ENCODE measurements at places on chromosomes 2 and 18. TPM values are rescaled to one million over a fixed set of nuclear protein-coding genes. Genes with fewer than 3 reads are reported as not detected.

The CNGA3 gene
- total RNA-seq, result not detected

The SCN7A gene
- 71.9 TPM for total RNA-seq

The ANKRD30BL gene
- 1.1 TPM for total RNA-seq

The SLC30A3 gene
- 0.56 TPM for total RNA-seq

The ACVR1 gene
- 27.4 TPM for total RNA-seq

The PIEZO2 gene
- 6.8 TPM for total RNA-seq

The CPO gene
- 0.28 TPM for total RNA-seq

The SKA1 gene
- 0.48 TPM for total RNA-seq

The THAP4 gene
- 39.5 TPM for total RNA-seq

The ACMSD gene
- total RNA-seq, result not detected
